ENCODE measurements at places on chromosomes 2 and 18.

GRCh38 chr2:28082131-28082530 lies 191.6 kb downstream of the BABAM2 start:
- DNase-seq, result peak; percentile 10

DNA sequence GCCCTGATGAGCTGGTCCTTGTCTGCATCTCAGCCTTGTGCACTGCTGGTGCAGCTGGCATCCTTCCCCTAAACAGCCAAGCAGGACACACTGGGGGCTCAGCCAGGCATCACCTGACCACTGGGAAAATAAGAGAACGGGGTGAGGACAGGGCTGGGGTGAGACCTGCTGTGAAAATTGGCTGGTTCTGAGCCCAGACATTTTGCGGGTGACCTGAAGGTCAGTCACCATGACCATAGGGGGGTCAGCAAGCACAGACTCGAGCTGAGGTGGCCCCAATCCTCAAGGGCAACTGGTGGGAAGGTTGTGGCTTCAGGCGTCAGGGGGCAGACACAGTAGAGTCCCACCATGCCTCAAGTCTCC lies 144.9 kb upstream of the TWIST2 start:
- DNase-seq, result no peak

DNA sequence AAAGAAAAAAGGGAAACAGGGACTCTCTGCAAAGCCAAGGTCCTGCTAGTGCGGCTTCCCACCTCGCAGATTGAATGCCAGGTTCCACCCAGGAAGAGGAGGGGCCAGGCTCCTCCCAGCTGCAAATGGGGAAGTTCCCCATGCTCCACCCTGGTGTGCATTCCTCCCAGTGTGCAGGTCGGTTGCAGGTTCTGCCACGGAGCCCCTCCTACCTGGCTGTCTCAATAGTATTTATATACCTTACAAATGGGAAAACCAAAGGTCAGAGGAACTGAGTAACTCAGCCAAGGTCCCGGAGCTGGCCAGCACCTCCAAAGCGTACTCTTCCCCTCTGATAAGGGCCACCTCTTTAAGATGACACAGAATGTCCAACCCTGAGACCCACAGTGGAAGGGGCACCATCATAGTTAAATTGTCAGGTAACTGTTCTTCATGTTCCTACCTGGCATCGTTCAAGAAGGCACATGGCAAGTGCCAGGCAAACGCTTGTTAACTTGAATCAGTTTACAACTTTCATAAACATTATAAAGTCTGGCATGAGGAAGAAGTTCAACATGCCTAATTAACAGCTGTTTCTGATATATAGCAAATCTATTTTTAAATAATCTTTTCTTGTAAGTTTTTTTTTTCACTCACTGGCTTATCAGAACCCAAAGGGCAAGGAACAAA lies 35.5 kb downstream of the POU3F3 start:
- DNase-seq, result no peak

DNA sequence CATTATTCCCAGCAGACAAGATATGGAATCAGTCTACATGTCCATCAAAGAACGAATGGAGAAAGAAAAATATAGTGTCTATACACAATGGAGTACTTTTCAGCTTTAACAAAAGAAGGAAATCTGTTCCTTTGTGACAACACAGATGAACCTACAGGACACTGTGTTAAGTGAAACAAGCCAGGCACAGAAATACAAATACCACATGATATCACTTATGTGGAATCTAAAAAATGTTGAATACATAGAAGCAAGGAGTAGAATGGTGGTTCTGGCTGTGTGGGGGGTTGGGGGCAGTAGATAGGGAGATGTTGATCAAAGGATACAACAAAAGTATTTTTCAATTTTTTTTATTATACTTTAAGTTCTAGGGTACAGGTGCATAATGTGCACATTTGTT lies 347.7 kb upstream of the MAP2 start:
- no peak for DNase-seq

DNA sequence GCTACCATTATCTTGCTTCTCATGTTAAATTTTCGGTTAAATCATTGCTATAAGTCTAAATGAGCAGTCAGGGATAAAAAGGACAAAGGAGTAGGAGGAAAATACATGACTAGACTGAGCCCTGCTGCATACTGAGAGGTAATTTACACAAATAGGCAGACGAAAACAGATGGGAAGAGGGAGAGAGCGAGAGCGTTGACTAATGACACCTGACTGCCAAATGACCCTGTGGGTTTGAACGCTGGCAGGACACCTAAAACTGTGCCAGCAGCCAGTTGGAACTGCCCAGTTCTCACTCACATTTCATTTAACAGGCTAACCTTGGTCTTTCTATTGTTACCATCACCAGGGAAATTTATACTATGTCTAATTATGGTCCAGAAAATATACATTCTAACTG lies 978.2 kb downstream of the CPS1 start:
- no peak for DNase-seq

GRCh38 chr18:40866013-40866645 lies 1088.9 kb upstream of the PIK3C3 start:
- DNase-seq, result no peak

DNA sequence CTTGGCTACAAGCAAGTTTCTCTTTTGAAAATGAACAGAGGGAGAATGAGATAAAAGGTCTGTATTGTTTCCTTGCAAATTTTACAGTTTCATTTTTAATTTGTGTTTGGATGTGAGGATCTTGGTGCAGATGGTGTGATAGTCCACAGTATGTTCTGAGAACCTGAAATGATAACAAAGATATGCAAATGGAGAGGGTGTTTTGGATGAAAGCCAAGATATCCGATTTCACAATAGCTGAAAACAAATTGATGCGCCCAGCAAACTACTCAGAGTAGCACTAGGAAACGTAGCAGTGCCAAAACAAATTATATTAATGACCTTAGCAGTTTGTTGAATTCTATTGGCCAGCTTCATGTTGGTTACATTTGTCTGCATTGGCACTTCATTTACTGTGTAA lies 683.5 kb downstream of the TMEM182 start:
- no peak for DNase-seq

- no peak for DNase-seq
Observed at GRCh38 chr2:176463546-176463945, 194.3 kb downstream of the MTX2 start.

DNA sequence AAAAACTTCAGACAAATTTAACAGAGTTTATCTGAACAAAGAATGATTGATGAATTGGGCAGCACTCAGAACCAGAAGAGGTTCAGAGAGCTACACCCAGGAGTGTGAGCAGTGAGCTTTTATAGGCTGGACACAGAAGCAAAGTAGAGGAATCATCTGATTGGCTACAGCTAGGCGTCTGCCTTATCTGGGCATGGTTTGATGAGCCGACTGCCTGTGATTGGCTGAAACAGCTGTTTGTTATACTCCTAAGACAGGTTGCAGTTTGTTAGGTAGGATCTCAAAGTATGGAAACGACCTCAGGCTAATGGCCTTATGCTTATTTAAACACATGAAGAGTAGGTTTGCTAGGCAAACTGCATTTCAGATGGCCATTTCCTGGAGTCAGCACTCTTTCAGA lies 188.9 kb downstream of the MYO1B start:
- no peak for DNase-seq

GRCh38 chr2:71615767-71616730 lies 162.7 kb downstream of the DYSF start:
- no peak for DNase-seq

DNA sequence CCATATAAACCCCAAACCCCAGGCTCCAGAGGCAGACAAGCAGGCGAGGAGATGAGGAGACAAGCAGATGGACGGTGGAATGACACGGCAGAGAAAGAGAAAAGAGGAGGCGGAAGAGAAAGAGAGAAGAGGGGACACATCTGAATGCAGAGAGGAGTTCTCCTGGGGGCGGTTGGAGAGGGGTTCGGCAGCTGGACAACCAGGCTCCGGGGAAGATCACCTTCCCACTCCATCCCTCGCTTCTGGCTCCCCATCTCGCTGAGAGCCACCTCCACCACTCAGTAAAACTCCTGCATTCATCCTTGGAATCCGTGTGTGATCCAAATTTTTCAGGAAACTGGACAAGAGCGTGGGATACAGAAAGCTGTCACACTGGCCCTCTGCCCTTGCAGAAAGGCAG lies 966.7 kb upstream of the NXPH2 start:
- DNase-seq, result no peak

GRCh38 chr2:165105926-165106325 lies 97.9 kb downstream of the SCN3A start:
- no peak for DNase-seq

GRCh38 chr2:12935222-12935621 lies 218.5 kb downstream of the TRIB2 start:
- DNase-seq, result no peak

GRCh38 chr2:136441979-136442714 lies 323.2 kb upstream of the THSD7B start:
- DNase-seq, result no peak

DNA sequence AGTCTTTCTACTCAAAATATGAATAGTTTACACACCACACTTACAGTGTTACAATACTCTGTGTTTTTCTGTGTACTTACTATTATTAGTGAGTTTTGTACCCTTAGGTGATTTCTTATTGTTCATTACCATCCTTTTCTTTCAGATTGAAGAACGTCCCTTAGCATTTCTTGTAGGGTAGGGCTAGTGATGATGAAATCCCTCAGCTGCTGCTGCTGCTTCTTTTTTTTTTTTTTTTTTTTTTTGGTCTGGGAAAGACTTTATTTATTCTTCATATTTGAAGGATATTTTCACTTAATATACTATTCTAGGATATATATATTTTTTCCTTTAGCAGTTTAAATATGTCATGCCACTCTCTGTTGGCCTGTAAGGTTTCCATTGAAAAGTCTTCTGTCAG lies 29.0 kb upstream of the SERPINB2 start:
- DNase-seq, result no peak

DNA sequence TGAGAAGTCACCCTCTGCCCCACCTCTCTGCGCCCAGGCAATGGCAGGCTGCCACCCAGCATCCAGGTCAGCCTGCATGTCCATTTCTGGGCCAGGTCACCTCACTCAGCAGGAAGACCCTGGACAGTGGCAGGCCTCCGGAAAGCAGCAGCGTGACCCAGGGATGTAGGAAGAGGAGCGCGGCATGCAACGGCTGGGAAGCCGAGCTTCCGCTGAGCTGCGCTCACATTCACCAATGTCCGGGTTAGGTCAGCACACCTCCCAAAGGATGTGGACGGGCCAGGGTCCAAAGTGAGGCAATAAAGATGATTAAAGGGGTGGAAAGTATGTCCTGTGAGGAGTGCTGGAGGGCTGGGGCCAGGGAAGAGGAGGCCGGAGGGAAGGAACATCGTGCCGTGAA lies 174.5 kb downstream of the CTIF start:
- no peak for DNase-seq

DNA sequence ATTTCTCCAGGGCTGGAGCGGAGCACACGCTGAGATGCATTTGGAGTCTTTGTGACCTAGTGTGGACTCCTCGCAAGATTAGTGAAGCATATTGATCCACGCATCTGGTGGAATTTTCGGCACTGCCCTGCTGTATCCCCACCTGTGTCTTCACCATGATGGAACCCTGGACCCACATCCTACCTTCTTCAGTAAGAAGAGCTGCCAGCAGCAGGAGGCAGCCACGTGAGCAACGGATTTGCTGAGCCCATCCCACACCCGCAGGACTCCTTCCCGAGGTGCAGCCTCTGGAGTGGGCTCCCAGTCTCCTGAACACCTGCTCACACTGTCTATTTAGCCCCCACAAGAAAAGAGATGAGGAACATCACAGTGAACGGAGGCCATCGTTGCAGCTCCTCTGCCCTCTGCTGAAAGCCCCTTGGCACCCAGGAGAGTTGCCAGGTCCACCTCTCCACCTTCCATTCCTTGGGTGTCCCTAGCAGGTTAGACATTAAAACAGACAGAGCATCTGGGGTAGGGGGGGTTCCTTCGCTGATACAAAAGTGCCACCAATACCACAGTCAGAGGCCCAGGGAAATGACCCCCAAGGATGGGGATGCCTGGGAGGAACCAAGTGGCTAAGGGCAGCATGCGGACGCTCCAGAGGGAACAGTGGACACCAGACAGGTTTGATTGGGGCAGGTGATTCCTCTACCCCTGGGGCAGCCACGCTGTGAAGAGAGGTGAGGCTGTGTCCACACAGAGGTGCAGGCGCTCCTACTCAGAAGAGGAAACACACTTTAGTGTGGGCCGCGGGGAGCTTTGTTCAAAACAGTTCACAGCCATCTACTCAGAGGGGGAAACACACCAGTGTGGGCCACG lies 302.8 kb upstream of the SALL3 start:
- no peak for DNase-seq

GRCh38 chr2:132589111-132589830 lies 80.7 kb downstream of the LYPD1 start:
- no peak for DNase-seq

GRCh38 chr2:227805578-227805977 lies 8.1 kb upstream of the CCL20 start:
- no peak for DNase-seq

- DNase-seq, result no peak
Observed at GRCh38 chr2:202604699-202605098, 30.1 kb upstream of the FAM117B start.

GRCh38 chr2:10016802-10017258 lies 26.5 kb upstream of the KLF11 start:
- DNase-seq, result no peak

GRCh38 chr2:56715683-56716082 lies 531.9 kb downstream of the CCDC85A start:
- DNase-seq, result no peak

DNA sequence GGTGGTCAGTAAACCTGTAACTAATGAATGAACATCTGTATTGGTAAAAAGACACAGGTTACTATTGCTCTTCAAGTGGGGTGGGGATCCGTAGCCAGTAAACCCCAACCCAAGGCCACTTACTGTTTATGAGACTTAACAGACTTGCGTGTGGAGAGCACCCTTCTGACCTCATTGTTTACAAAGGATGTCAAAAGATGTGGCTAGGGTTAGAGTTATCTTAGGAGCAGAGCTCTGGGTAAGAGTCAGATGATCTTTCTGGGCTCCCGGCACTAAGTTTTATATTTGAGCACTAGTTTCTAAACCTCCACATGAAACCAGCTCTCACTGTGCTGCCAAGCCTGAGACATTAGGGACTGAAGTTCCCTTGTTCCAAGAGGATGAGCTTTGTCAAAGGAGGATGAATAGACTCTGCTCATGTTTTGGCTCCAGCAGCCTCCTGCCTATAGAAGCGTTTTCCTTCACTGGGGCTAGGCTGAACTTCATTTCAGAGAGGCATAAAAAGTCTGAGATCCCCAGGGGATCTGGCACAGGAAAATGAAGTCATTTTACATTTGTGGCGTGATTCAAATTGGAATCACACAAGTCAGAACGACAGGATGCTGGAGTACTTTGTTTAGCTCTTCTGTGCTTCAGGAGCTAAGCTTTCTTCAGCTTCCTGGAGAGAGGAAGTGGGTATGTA lies 403.1 kb upstream of the TRIB2 start:
- DNase-seq, result no peak

DNA sequence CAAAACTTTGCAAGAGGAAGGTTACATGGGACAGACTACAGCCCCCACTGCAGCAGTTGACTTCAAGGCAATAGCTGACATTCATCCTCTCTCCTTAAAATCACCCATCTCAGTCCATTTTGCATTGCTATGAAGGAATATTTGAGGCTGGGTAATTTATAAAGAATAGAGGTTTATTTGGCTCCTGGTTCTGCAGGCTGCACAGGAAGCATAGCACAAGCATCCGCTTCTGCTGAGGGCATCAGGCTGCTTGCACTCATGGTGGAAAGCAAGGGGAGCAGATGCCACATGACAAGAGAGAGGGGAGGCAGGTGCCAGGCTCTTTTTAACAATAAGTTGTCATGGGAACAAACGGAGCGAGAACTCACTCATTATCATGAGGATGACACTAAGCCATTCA lies 646.0 kb downstream of the ZEB2 start:
- DNase-seq, result no peak

- DNase-seq, result no peak
Observed at GRCh38 chr2:197883354-197884032, 79.1 kb downstream of the PLCL1 start.

Data from naive thymus-derived CD8-positive, alpha-beta T cell (primary cell).